ENCODE measurements at places on chromosomes 2 and 18.

- no peak for DNase-seq
These were observed 1.2 kb downstream of the TFPI start for GRCh38 chr2:187552828-187553681.

DNA sequence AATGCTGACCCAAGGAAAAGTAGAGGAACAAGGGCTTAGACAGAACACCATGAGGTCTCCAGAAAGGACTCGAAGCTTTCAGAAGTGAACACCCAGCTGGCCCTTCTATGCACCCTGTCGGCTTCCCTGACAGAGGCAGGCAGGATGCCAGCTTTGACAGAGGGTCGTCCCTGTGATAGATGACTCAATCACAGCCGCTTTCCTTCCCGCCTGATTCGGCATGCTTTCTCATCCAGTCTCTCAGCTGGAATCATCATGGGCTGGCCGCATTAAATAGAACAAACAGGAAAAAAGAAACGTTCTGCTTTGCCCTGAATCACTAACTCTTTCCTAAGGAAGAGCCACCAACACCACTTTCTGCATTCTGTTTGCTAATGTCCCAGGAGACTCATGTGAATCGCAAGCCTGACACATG lies 140.3 kb upstream of the RAB12 start:
- no peak for DNase-seq

GRCh38 chr18:45745817-45746461 lies 22.0 kb downstream of the SLC14A1 start:
- no peak for DNase-seq

DNA sequence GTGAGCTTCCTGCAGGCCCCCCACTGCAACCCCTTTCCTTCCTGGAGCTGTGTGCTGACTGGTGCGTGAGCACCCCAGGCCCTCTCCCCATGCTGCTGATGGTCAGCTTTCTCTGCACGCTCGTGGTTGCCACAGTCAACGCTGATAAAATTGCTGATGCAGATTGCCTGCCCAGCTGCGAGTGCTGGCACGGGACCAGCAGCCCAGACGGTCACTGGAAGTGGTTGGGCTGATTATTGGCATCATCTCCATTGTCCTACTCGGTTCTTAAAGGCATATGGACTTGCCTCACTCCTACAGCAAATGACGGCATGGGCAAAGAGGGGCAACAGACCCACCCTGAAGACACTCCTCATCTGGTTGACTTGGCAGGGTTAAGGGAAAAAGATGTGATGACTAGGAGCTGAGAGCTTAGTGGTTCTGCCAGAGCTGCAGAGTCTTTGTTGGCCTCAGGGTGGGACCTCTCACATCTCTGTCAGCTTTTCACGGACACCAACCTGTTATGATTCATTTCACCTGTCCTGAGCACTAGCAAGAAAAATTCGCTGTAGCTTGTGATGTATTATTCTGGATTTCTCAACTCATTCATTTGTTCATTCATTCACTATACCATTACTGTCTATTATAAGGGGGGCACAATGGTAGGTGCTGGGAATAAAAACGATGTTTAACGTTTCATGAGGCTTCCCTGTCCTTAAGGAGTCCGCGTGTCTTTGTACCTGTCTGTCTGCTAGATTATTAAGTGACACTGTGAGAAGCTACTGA lies 38.4 kb downstream of the PAX8 start:
- no peak for DNase-seq

GRCh38 chr2:210667711-210668110 lies 111.3 kb downstream of the CPS1 start:
- DNase-seq, result no peak

DNA sequence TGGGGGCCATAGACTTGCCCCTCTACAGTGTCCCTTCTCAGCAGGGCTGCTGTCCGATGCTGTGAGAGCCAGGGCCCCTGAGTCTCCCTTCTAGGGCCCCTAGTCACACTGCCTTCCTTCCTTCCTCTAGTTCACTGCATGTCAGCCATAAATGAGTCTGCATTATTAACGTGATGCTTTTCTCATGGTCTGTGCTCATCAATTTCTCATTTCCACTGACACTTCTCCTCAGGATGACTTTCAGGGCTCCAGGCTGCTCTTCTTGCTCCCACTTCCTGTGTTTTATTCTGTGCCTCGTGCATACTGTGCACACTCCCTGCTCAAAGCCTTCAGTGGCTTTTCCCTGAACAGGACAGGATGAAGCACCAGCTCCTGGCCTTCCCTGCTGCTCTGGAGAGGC lies 146.5 kb downstream of the FAM210A start:
- no peak for DNase-seq

- no peak for DNase-seq
These were observed 99.0 kb upstream of the MCFD2 start for GRCh38 chr2:47014564-47015051.

- no peak for DNase-seq
These were observed 301.1 kb downstream of the CCDC85A start for GRCh38 chr2:56484906-56485305.

DNA sequence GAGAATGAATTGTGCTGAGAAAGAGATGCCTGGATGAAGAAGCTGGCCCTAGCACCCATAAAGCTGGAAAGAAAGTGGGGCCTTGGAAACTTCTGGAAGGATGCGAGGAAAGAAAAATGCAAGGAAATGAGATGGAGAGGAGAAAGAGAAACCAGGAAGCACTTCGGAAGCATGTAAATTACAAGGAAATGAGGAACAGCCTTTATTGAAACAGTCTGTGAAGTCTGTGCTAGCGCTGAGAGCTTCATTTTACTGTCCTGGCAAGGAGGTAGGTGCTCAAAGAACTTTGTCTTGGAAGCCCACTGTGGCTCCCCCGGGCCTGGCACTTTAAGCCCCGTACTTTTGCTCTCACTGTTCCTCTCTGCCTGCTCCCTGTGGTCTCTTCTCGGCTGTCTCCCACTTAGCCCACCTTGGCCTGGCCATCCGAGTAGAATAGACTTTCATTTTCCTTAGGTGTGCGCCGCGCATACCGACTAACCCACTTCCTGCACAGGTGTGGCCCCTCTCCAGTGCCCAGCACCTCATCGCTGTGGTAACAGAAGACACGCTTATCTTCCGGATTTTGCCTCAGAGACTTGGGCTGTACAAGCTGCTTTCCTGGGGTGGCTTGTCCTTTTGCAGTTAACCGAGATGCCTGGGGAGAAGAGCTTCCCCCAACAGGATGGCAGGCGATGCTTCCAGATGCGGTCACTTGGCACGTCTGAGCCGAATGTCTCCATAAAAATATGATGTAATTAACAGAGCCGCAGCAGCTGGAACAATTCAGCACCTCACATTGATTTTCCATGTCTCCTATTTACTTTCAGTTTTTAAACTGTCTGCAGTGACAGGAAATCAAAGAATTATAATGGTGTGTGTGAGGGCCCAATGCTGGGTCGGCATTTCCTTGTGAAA lies 199.6 kb downstream of the HRH4 start:
- DNase-seq, result peak; percentile 38

DNA sequence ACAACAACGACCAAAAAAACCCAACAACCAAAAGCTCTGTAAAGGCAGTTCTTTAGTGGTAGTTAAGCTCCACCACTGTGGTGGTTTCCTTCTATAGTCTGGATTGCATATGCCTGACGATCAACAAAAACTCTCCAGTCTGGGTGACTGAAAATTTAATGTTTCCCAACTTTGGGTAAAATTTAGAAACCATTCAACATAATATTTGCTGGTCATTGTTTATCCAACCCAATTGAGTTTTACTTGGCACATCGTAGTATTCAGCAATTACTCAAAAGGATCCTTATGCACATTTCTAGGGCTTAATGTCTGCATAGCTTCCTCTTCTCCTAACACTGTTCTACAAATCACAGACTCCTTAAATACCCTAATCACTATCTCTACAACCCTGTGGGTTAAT lies 1080.2 kb upstream of the NRXN1 start:
- no peak for DNase-seq

GRCh38 chr2:239177325-239177724 lies 223.5 kb downstream of the HDAC4 start:
- no peak for DNase-seq

- DNase-seq, result peak; percentile 86
These were observed 526 bp downstream of the PRKRA start for GRCh38 chr2:178450524-178450773.

DNA sequence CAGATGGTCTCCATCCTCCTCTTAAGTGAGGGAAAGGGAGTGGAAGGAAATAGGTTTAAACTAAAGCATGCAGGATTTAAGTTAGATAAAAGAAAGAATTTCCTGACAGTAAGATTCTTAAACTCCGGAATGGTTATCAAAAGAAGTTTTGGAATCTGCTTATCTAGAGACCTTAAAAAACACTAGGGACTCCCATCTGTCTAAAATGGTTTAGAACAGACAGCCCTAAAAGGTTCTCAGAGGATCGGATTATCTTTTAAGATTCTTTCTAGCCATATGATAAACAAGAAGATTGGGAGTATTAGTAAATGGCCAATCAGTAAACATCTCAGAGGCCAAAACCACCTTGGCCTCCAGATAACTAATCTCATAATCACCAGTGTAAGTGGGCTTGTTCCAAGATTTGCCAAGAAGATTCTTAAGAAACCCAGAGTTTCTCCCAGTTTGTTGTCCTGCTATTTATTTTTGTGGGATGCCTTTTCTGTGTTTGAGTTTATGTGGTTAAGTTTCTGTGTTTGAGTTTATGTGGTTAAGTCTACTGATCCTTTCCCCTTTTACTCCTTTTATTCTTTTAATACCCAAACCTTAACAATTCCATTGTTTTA lies 314.9 kb upstream of the NRP2 start:
- DNase-seq, result no peak

DNA sequence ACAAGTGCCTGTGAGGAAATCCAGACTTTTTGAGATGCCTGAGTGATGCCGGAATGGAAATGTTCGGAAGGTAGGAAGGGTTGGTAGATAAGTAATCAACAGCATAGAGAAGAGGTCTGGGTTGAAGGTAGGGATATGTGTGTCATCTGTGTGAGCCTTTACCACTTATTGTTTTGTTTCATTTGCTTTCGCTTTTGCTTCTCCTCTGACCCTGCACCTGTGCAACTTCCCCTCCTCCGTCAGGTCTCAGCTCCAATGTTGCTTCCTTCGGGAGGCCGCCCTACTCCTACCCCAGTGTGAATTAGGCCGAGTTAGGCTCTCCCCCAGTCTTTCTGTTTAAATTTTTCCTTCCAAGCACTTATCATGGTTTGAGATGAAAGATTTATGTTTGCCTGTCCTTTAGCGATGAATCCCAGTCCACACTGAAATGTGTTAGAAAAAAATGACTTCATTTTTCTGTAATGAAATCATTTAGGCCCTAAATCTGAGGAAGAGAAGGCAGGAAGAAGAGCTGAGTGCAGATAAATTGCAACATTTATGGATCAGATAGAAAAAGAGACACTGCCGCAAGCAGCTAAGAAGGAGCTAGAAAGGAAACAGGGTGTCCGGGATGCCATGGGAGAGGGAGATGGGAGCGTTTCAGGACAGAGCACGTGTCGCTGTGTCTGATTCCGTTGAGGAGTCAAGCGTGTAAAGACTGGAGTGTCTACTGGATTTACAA lies 139.6 kb upstream of the PELI1 start:
- peak; percentile 37 for DNase-seq

- no peak for DNase-seq
These were observed 51.7 kb downstream of the BOLA3 start for GRCh38 chr2:74096052-74096451.

- no peak for DNase-seq
These were observed 248.8 kb downstream of the AGPS start for GRCh38 chr2:177641331-177641730.

GRCh38 chr2:20052229-20052851 lies 912 bp upstream of the LAPTM4A start:
- peak; percentile 1 for DNase-seq

DNA sequence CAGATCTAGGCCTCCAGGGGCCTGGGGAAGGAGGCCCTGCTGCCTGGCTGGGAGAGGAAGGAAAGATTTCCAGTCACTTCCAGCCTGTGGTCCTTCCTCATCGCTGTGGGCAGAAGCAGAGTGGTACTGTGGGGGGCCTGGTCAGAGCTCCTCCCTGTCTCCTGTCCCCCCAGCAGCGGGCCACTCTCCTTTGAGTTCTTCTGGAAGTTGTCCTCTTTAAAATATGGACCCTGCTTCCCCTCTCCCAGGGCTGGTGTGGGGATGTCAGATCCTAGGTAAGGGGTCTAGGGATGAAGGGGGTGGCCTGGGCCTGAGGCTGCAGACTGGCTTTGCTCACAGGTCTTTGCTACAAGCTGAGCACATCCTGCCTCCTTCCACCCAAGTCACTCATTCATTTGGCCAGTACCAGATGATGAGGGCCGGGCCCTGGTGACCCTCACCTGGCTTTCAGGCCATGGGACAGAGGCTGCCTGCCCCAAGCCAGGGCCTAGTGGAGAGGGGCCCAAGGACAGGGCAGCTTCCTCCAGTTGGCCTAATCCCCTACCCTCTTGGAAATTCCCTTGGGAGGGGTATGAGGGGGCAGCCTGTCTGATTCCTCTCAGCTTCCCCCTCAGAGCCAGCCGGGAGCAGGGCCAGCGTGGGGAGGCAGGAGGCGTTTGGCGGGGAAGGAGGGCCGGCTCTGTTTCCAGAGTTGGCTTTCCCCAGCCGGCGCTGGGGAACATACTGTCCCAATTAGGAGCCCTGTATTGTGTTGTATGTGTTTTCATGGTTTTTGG lies 231.9 kb downstream of the DYSF start:
- DNase-seq, result no peak

- no peak for DNase-seq
These were observed 59.8 kb downstream of the SNTG2 start for GRCh38 chr2:1010415-1010930.

GRCh38 chr2:225074919-225075681 lies 32.8 kb upstream of the DOCK10 start:
- no peak for DNase-seq

GRCh38 chr2:27914805-27915175 lies 24.3 kb downstream of the BABAM2 start:
- DNase-seq, result no peak

- no peak for DNase-seq
These were observed 15.0 kb downstream of the MLPH start for GRCh38 chr2:237501892-237502513.

GRCh38 chr18:79795446-79795845 lies 2.3 kb upstream of the KCNG2 start:
- DNase-seq, result no peak

Measured in CD4-positive, alpha-beta memory T cell (primary cell).